ENCODE measurements at places on chromosomes 11 and 22. TPM values are rescaled to one million over a fixed set of nuclear protein-coding genes. Genes with fewer than 3 reads are reported as not detected.

The KCNK4 gene
- total RNA-seq: not detected

The FAM180B gene
- total RNA-seq: not detected

The INS gene
- not detected for total RNA-seq

The ACR gene
- not detected for total RNA-seq

The SBF2 gene
- 13.4 TPM for total RNA-seq

The GGTLC3 gene
- total RNA-seq: not detected

The CATSPERZ gene
- total RNA-seq: 2.6 TPM

The BLID gene
- total RNA-seq: not detected

The SLC22A12 gene
- not detected for total RNA-seq

The OR10D3 gene
- not detected for total RNA-seq

The ABCC8 gene
- total RNA-seq: 1.6 TPM

The GAB4 gene
- not detected for total RNA-seq

The CXCR5 gene
- total RNA-seq: 0.03 TPM

The OTOG gene
- total RNA-seq: not detected

The IGSF9B gene
- 0.54 TPM for total RNA-seq

The L3MBTL2 gene
- total RNA-seq: 19.6 TPM

The XKR3 gene
- total RNA-seq: not detected

The OR6A2 gene
- total RNA-seq: not detected

The ANKK1 gene
- 0.07 TPM for total RNA-seq

The NXPE4 gene
- not detected for total RNA-seq

The FOXR1 gene
- not detected for total RNA-seq

The CST6 gene
- total RNA-seq: not detected

The CCDC87 gene
- total RNA-seq: 0.60 TPM

The BANF1 gene
- total RNA-seq: 509 TPM

The B4GALNT4 gene
- total RNA-seq: 14.5 TPM

The MLC1 gene
- not detected for total RNA-seq

The PDGFD gene
- 8.5 TPM for total RNA-seq

The GRIK4 gene
- total RNA-seq: not detected

The RFPL1 gene
- total RNA-seq: not detected

The PICALM gene
- total RNA-seq: 90.1 TPM

The WNT11 gene
- total RNA-seq: 1.1 TPM

The APOBEC3F gene
- 1.9 TPM for total RNA-seq

The PACSIN2 gene
- total RNA-seq: 62.4 TPM

The MAP6 gene
- 1.7 TPM for total RNA-seq

The TRIM22 gene
- total RNA-seq: 0.39 TPM

The RIMBP3C gene
- total RNA-seq: 0.27 TPM

The ADORA2A gene
- 1.4 TPM for total RNA-seq

The APOL6 gene
- 3.0 TPM for total RNA-seq

The C11orf97 gene
- not detected for total RNA-seq

The RHOD gene
- total RNA-seq: 47.5 TPM

The CCDC81 gene
- 0.25 TPM for total RNA-seq

The RBM14 gene
- total RNA-seq: 69.4 TPM

The CCDC89 gene
- total RNA-seq: not detected

The BCO2 gene
- 0.79 TPM for total RNA-seq

The CASP12 gene
- not detected for total RNA-seq

The CRYBA4 gene
- total RNA-seq: not detected

The OR6T1 gene
- not detected for total RNA-seq

The OR5B21 gene
- not detected for total RNA-seq

The MS4A15 gene
- total RNA-seq: not detected

The OR52A1 gene
- not detected for total RNA-seq

The KRTAP5-9 gene
- not detected for total RNA-seq

The LRP4 gene
- total RNA-seq: 7.1 TPM
